ENCODE measurements at places on chromosomes 16 and 17.

DNA sequence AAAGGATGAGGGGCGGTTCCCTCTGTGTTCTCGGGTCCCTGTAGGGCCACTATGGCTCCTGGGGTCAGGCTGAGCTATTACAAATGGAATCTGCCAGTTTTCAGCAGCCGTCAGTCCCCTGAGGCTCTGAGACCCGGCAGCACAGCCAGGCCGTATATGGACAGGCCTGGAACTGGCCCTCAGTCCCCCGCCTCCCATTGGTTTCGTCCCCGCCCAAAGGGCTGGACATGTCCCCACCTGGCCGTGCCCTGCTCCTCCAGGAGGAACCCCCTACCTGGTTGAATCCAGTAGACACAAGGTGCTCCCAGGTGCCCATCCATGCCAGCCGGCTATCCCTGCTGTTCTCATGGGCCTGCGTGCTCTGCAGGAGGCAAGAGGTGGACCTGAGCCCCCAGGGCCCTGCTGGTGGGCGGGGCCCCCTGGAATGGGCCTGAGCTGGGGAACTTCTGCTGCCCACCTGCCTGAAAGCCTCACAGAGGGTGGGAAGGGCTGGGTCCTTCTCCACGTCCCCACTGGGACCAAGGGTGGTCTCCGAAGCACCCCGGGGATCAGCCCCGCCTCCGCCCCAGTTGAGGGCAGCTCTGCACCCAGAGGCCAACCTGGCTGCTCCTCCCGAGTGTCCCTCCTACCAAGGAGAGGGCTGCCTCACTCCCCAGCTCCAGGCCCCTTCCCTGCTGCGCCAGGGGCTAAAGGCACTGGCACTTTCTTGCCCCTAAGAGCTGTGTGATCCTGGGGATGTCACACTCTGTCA is 16.8 kb downstream of the VASN start:
- no peak for DNase-seq

GRCh38 chr17:3639981-3640596 is 3.5 kb downstream of the CTNS start:
- DNase-seq = no peak

DNA sequence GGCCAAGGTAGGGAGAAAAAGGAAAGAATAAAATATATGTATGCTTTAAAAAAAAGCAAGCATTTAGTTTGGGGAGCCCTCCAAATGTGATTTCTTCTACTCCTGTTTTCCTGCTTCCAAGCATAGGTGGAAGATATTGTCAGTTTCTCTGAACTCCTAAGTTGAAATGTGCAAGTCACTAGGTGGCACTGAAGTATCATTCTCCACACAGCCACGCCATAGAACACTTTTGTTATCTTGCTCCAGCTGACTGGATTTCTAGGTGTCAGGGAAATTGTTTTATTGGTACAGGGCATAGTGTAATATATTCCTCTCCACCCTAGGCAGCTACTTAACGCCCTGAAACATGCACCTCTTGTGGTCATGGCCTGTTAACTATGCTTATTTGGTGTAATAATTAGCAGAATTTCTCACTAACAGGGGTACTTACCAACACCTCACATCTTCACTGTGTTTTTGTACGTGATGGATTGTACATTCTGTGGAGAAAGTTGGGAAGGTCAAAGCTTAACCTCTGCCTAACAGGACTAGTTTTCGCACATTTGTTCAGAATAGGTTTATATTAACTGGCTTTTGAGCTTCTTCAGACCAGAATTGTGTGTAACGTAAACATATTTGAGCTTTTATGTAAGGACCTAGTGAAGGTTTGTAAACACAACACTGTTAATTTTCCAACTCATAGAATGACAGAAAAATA is 69.3 kb downstream of the FTO start:
- DNase-seq = peak; percentile 68

- DNase-seq = no peak
These were observed 121.3 kb downstream of the CDH13 start for GRCh38 chr16:82748026-82748425.

- no peak for DNase-seq
These were observed 1.7 kb downstream of the ATP2C2 start for GRCh38 chr16:84369938-84370627.

- DNase-seq = no peak
These were observed 22.1 kb upstream of the PHF12 start for GRCh38 chr17:28973425-28973824.

DNA sequence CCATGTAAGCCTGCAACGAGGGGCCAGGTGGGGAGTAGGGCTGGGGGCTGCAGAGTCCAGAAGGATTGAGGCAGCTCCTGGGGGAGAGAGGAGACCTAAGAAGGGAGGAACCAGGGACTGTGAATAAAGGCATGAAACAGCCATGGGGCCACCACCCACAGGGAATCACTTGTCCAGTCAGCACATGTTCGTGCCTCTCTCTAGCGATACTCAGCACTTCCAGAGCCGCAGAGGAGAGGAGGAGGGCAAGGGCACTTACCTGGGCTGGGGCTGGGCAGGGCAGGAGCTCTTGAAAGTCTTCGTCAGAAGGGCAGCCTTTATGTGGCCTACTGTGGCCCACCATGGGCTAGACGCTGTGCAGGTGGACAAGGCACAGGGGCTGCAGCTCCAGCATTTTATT is 24.2 kb downstream of the CACNA1G start:
- DNase-seq = no peak

DNA sequence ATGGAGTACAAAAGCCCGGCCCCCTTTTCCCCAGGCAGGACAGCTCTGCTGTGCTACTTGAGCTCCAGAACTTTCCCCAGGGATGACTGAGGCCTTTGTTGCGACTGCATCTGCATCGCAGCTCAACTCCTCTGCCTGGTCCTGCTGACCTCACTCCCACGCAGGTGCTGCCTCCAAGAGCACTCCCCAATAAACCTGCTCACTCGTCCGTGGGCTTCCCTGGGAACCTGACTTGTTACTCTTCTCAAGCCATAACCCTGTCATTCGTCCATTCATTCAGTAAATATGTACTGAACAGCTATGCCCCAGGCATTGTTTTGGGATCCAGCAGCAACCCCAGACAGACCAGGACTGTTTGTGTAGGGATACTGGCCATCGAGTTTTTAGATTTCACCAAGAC is 11.6 kb upstream of the RMI2 start:
- DNase-seq = no peak

DNA sequence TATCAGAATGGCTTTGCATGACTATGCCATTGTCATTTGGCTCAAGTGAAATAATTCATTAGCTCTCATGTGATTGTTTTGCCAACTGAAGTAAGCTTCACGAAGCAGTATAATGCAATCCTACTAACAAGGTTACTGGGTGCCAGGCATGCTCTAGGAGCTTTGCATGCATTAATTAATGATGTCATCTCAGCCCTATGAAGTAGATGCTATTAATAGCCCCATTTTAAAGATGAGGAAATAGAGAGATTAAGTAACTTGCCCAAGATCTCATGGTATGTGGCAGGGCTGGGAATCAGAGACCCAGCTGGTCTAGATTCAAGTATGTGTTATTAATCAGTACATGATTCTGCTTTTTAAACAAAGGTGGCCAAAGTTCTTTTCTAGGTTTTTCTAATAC is 14.1 kb downstream of the KRT39 start:
- peak; percentile 43 for DNase-seq

DNA sequence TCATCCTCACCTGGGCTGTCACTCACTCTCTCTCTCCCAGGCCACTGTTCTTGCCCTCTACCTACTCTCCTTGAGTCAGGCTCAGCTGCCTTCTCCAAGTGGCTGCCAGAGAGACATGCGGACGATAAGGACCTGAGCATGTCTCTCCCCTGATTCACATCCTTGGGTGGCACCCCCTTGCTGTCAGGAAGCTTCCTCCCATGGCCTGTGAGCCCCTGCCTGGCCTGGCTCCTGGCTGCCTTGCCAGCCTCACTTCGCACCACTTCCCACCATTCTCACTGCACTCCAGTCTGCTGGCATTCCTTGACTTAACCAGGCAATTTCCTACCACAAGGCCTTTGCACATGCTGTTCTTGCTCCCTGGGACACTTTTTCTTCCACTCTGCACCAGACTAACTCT is 2.7 kb upstream of the ALDH3A1 start:
- DNase-seq = no peak

DNA sequence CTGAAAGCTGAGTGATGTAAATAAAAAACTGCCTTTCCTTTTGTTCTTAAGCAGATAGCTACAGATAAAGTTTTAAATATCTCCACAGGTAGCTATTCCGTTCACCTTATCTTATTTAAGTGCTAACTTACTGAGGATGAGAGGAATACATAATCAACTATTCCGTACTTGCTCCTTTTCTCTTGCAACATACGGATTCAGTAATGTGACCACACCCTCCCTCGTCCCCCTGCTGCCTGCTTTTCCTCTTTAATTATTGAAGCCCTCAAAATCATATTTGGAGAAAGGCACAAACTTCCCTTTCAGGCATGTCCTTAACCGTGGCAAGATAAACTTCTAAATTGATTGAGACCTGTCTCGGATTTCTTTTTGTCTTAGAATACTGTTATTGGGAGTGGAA is 101.4 kb downstream of the MAP2K4 start:
- no peak for DNase-seq

DNA sequence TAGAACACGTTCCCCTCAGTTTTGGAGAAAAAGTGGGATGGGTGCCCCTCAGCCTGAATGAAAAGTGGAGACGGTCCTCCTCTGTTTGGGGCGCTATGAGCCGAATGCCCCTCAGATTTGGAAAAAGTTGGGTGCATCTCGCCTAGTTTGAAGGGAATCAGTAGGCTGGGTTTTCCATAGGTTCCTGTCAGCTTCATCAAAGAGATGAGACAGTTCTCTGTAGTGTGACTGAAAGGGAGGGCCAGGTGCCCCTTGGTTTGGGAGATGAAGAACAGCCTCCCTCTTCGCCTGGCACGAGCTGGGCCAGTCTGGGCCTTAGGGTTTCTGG is 742 bp upstream of the SLC9A5 start:
- no peak for DNase-seq

DNA sequence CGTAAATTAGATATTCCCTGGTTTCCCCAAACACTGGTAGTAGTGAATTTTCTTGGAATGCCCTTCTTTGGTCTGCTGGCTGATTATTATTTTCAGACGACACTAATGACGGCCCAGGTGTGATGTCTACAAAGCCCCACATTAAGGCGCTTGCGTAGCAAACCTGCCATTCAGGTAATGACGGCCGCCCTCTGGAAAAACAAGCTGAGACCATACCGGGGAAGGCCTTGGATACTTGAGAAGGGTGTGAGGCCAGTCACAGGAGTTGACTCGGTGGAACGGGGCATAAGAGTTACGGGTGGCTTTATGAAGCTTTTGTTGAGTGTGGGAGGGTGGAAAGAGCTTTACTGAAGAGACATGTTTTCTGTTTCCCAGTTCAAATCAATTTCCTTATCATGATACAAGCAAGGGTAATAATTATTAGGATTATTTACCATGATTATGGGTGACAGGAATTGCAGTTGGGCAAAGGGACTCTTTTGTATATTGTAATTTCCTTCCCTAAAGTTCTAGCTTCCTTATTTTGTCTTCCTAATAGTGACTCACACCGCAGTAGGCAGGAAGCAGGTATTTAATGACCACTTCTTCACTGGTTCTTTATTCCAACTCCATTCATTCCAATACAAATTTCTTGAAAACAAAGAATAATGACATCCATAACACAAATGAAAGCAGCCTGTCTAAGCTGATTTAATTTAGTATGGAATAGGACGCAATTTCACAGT is 24.8 kb downstream of the KRT23 start:
- no peak for DNase-seq

GRCh38 chr17:27086526-27086925 is 207.4 kb upstream of the WSB1 start:
- DNase-seq = no peak

All from fibroblast of the conjunctiva (primary cell).